ENCODE measurements at places on chromosomes 16 and 17.

- no peak for DNase-seq
Observed at GRCh38 chr16:74771656-74772315, 2.8 kb downstream of the FA2H start.

GRCh38 chr17:51700011-51700760 is 439.8 kb downstream of the UTP18 start:
- no peak for DNase-seq

GRCh38 chr17:70102531-70102930 is 27.5 kb downstream of the KCNJ16 start:
- DNase-seq, result no peak

- DNase-seq, result no peak
Observed at GRCh38 chr16:49213594-49213993, 68.0 kb downstream of the CBLN1 start.

Data from CD4-positive, alpha-beta T cell treated with Interleukin-17A for 1 hour (primary cell).